CD4-positive, alpha-beta T cell treated with Interleukin-17A for 1 hour (primary cell): ENCODE measurements at places on chromosomes 4 and X.

GRCh38 chrX:110321670-110322069 lies 3.8 kb upstream of the AMMECR1 start:
- DNase-seq, result no peak

GRCh38 chr4:76822303-76822702 lies 75.6 kb downstream of the SOWAHB start:
- DNase-seq, result no peak

DNA sequence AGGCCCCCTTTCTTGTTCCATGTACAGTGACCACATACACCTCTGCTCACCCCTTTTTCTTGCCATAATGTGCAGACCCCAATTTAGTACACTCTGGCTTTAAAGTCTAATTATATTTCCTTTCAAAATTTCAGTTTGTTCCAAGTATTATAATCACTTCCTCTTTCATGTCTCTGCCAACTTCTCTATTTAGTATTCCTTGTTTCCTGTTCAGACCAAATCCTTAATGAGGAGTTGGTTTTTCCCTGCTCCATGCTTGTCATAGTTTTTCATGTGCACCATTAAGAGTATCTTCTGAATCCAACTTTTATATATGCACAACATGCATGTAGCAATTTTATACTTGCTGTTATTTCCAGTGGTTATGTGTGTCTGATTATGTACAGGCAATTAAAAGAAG lies 32.3 kb downstream of the USP53 start:
- DNase-seq, result no peak

GRCh38 chrX:16005917-16006316 lies 117.4 kb upstream of the GRPR start:
- DNase-seq, result no peak

- DNase-seq, result no peak
These were observed 213.6 kb upstream of the VEGFC start for GRCh38 chr4:177006331-177006730.

GRCh38 chr4:157221895-157222770 lies 1.6 kb downstream of the GRIA2 start:
- no peak for DNase-seq

GRCh38 chrX:13467243-13467642 lies 102.2 kb upstream of the EGFL6 start:
- no peak for DNase-seq

- no peak for DNase-seq
These were observed 95.5 kb upstream of the KLHL13 start for GRCh38 chrX:118211891-118212816.

- no peak for DNase-seq
These were observed 15.0 kb downstream of the SLAIN2 start for GRCh38 chr4:48356355-48356754.

GRCh38 chrX:120536061-120536460 lies 24.7 kb downstream of the CUL4B start:
- DNase-seq, result no peak

DNA sequence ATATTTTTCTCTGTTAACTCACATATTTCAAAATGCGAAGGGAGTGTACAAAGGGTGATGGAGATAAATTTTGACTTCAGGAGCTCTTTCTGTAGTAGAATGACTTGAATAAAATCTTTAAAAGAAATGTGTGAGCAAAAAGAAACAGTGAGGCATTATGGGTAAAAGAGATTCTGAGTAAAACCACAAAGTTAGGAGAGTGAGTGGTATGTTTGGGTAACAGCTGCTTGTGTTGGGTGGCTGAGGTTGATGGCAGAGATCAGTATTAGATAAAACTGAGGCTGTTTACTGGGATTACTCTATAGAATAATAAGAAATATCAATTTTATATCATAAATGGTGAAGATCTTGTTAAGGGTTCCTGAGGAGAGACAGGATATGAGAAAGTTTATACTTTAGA lies 434.2 kb upstream of the AMOT start:
- no peak for DNase-seq

DNA sequence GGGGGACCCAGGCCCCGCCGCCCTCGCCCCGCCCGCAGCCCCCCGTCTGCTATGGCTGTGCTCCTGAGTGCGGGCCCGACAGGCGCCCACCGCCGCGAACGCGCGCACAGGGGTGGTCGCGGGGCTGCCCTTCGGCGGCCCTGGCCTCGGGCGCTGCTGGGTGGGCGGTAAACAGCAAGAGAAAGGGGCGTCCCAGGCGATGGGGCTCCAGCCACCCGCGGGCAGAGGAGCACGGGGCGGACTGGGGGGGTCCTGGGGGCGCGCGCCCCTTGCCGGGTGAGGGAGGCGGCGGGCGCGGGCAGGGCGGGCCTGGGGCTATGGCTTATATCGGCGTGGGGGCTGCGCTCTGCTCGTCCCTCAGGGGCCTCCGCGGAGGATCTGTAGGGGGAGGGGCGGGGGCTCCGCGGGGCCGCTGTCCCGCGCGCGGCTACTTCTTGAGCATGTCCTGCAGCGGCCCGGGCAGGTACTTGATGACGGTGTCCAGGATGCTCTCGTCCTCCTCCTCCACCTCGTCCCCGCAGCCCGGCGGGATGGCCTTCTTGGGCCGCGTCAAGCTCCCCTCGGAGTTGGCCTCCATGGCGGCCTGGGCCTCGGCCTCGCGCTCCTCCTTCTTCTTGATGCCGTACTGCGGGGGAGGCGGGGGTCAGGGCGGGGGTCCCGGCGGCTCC lies 39.7 kb downstream of the CPLX1 start:
- no peak for DNase-seq

GRCh38 chr4:130233377-130234047 lies 1137.6 kb downstream of the C4orf33 start:
- peak; percentile 36 for DNase-seq

DNA sequence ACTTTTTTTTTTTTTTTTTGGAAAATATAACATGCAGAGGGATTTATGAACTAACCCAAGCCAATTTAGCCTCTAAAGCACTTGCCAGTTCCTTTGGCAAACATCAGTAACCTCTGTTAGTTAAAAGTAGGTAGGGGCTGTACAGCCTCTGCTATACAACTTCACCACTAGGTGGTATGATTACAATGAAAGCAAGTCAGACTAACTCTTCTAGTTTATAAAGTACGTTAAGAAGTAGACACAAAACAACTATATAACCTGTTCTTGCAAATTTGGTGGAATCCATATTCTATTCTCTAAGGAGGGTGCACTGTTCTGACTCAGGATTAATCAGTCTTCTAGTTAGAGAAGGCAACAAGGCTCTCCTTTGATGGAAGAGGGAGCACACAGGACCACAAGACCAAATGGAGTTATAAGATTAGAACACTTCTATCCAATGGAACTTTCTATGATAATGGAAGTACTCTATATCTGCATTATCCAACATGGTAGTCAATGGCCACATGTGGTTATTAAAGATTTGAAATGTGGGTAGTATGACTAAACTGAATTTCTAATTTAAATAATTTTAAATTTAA lies 12.8 kb downstream of the AIMP1 start:
- DNase-seq, result peak; percentile 42

DNA sequence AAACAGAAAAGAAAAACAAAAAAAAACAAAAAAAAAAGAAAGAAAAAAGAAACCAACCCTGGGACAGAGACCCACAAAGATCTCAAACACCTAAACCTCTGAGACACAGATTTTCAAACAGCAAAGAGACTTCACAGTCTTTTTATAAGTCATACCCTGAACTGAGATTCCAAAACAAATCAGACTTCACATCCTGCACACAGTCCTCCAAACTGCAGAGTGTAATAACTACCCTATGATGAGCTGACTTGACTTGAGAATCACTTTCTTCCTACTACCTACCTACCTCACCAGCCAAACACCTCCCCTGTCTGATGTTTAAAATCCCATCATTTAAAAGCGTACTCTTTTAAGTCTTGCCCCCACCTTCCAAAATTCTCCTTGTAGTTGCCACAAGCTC lies 25.2 kb upstream of the GLOD5 start:
- no peak for DNase-seq

- no peak for DNase-seq
These were observed 17.1 kb upstream of the MAGEA1 start for GRCh38 chrX:153161952-153162351.

DNA sequence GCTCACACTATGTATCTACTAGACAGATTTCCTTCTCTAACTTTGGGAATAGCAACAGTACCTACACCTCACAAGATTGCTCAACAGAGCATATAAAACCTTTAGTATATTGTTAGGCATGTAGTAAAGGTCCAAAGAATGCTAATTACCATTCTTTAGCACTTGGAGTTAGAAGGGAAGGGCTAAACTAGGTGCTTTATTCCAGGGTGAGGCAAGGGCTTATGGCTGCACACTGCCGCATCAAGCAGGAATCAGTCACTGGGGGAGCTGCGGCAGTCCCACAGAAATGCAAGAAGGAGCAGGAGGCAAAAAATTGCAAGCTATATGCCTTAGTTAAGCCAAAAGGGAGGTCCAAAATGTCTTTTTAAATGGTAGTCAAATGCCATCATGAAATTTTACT lies 162.7 kb downstream of the PPP3CA start:
- DNase-seq, result no peak

DNA sequence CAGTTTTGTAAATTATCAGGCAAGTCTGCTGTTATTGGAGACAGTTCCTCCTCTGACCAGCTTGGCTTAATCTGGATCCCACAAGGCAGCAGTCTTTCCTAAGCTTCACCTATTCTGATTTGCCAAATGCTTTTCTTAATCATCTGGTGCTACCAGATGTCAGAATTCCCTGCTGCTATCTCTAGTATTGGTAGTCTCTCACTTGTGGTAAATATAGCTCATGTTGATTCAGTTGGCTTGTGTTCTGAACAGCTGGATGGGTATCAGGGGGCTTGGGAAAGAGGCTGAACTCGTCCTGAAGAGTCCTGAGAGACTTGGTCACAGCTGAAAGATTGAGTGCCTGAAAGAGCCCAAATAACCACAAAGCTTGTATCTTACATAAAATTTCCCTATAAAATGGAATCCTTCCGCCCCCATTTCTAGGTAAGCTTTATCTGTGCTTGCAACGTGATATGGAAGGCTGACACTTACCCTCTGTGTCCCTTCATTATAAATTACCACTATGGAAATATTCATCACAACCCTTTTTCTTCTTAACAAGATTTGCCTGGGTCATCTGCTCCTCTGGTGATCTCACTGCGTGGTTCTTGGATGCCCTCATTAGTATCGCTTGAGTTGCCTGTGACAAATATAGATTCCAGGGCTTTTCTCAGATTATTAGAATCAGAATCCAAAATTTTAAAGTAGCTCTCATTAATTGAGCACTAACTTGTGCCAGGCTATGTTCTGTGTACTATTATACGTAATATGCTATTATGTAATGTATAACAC lies 104.1 kb upstream of the GPRIN3 start:
- no peak for DNase-seq

DNA sequence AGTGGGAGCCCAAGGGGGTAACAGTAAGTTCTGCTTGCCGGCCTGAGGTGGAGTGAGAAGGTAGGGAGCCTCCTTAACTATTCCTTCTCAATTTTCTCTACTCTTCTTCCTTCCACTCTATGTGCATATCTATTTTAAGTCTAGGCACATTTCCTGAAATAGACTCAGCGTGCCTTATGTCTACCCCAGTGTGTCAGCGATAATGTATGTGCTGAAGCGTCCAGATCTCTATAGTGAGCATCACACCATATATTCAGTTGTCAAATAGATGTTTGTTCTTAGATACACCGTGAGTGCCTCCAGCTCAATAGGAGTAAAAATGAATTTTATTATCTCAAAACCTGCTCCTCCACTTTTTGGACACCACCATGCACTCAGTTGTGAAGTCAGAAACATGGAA lies 51.5 kb upstream of the RAB33B start:
- no peak for DNase-seq

DNA sequence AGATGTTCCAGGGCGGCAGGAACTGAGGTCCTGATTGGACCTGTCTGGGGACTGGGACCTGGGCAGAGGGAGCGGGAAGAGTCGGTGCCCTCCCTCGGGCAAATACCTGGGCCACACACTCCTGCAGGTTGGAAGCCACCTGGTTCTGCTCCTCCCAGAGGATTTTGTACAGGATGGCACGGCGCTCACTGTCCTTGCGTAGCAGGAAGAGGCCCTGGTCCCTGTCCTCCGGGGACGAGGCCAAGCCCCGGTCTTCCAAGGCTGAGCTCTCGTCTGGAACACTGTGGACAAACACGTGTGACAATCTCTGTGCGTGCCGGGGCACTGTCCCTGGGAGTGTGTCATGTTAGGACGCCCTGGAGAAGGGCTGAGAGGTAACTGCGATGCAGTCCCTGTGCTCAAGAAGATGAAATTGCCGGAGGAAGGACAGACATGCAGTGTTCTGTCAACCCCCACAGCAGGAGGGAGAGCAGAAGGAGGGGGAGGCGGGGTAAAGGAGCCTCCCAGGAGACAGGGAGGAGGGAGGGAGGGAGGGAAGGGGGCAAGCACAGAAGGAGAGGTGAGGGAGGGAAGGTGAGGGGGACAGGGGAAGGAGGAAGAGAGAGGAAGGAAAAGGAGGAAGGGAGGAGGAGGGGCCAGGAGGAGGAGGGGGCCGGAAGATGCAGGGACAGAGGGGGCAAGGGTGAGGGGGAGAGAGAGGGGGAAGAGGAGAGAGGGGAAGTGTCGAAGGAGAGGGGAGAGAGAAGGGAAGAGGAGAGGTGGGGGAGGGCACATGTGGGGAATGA lies 29.0 kb downstream of the PDHA1 start:
- DNase-seq, result no peak

- DNase-seq, result no peak
These were observed 458.1 kb upstream of the PCDH10 start for GRCh38 chr4:132691026-132691425.

DNA sequence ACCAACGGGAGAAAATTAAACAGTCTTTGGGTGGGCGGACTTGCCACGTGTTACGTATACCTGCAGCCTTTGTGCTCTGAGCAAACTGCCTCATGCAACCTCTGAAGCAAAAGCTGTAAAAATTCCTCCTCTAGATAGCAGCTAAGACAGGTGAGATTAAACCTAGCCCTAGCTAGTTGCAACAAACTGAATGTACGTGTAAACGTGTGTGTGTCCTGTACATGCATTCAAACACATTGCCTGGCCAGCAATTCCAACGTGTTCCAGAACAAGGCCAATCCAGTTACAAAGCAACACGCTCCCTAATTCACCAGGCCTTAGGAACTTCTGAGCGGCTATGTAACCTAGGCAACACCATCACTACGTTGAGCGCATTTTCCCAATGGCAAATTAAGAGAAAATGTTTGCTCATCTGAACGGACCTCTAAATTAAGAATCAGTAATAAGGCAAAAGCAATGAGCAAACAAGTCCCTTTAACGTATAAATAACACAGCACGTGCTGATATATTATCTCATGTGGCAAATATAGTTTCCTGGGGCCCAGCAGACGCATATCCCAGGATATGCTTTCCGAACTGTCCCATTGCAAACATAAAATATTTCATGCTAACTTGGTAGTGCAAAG lies 792 bp downstream of the PPID start:
- no peak for DNase-seq

- no peak for DNase-seq
These were observed 730.1 kb downstream of the CCSER1 start for GRCh38 chr4:90857081-90857820.
